ENCODE measurements at places on chromosomes 5 and 9. TPM values are rescaled to one million over a fixed set of nuclear protein-coding genes. Genes with fewer than 3 reads are reported as not detected.

The GEMIN5 gene
- 22.0 TPM for total RNA-seq

GRCh38 chr5:72720205-72720604 lies 96.3 kb upstream of the TNPO1 start:
- no peak for DNase-seq

GRCh38 chr5:34550247-34550646 lies 105.9 kb upstream of the RAI14 start:
- no peak for DNase-seq

GRCh38 chr5:174293006-174293405 lies 247.5 kb downstream of the NSG2 start:
- no peak for DNase-seq

GRCh38 chr9:138052322-138052615 lies 174.7 kb downstream of the CACNA1B start:
- no peak for DNase-seq

DNA sequence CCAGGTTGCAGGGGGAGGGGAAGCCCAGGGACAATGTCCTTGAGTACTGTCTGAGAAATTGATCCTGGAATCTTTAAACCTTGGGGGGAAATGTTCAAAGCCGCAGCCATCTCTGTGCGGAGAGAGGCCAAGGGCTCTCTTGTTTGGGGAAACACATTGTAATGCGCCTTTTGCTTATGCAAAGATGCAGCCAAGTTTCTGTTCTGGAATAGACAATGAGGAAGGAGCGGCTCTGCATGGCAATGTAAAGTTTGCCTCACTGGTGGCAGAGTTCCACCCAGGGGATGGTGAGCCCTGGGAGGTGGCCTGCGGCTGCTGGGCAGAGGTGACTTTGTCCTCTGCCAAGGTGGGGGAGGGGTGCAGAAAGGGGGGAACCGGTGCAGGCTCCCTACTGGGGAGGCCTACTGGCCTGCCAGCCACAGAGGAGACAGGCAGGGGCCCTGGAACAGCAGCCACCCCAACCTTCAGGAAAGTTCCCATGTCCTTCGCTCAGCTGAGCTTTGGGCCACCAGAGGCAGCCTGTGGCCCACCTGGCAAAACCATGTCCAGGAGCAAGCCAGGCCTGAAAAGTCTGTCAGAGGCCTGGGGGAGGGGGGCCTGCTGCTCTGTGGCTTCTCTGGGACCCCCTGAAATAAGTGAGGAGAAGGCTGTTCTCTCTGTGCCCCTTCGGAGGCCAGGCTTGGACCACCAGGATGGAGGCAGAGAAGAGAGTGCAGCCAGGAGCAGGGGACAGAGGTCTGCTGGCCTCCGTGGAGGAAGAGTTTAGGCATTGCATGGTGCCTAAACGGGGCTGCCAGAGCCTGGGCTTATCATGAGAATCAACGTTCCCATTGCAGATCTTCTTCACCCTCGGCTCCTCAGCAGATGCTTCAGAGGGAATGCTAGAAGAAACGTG lies 127.8 kb downstream of the ZNF354C start:
- DNase-seq = no peak

The ORM2 gene
- total RNA-seq = not detected

- DNase-seq = no peak
These were observed 1.4 kb downstream of the CHSY3 start for GRCh38 chr5:129905473-129906176.

The PDE4D gene
- 105 TPM for total RNA-seq

DNA sequence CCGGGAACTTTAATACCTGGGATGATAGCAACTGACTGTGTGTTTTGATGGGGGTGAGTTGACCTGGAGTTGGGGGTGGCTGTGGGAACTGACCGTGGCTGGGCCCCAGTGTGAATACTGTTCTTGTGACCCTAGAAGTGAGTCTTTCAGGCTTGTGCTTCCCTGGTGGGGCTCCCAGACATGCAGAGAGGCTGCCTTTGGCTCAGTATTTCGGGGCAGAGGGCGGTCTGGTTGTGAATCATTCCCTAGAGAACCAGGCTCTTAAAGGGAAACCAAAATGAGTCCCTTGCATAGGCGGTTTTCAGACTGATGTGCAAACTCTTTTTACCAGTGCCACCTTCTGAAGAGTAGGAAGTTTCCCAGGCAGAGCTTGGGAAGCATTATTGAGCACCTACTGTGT lies 132.1 kb downstream of the MACROH2A1 start:
- no peak for DNase-seq

The GNA14 gene
- 0.22 TPM for total RNA-seq

DNA sequence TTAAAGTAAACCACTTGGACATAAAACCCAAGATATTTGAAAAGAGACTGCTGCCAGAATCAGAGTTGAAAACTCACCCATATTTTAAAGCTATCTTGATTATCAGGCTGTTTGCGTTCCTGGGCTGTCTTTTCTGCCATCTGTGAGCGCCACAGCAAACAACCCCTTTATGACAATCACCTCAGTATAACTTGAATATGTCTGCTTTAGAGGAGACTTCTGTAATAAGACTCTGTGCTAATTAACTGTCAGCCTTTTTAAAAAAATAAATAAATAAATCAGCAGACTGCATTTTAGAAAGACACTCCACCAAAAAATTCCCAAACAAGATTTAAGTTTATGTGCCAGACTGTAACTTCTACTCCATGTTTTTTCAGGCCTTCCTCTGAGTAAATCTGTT lies 375.7 kb upstream of the CCNH start:
- no peak for DNase-seq

- no peak for DNase-seq
These were observed 251.5 kb downstream of the CRB2 start for GRCh38 chr9:123607479-123607878.

The DBH gene
- total RNA-seq = not detected

- no peak for DNase-seq
These were observed 100.4 kb upstream of the LARP1 start for GRCh38 chr5:154654486-154655371.

The PCAT7 gene
- 18.5 TPM for total RNA-seq

Data from mesothelial cell of epicardium (in vitro differentiated cells).